ENCODE measurements at places on chromosomes 3 and 15. TPM values are rescaled to one million over a fixed set of nuclear protein-coding genes. Genes with fewer than 3 reads are reported as not detected.

FBXO40 gene
- not detected for total RNA-seq

MNS1 gene
- total RNA-seq, result 0.19 TPM

IL16 gene
- 43.5 TPM for total RNA-seq

AHSG gene
- 0.84 TPM for total RNA-seq

DNAH12 gene
- total RNA-seq, result not detected

RYK gene
- 38.1 TPM for total RNA-seq

ZIC4 gene
- not detected for total RNA-seq

ATP2B2 gene
- not detected for total RNA-seq

ACTC1 gene
- not detected for total RNA-seq

LYZL4 gene
- total RNA-seq, result not detected

SORD gene
- total RNA-seq, result 42.7 TPM

SLC25A20 gene
- total RNA-seq, result 13.9 TPM

BRK1 gene
- 96.6 TPM for total RNA-seq

GABRA5 gene
- not detected for total RNA-seq

UPK1B gene
- not detected for total RNA-seq

GOLGA8S gene
- total RNA-seq, result not detected

ITGA11 gene
- 0.05 TPM for total RNA-seq

GALNT15 gene
- not detected for total RNA-seq

CKMT1B gene
- total RNA-seq, result not detected

DUOX1 gene
- total RNA-seq, result 0.13 TPM

CD200R1 gene
- total RNA-seq, result 1.2 TPM

TMPRSS7 gene
- total RNA-seq, result not detected

PLSCR5 gene
- not detected for total RNA-seq

C3orf70 gene
- not detected for total RNA-seq

SLC6A1 gene
- not detected for total RNA-seq

CCDC14 gene
- 22.6 TPM for total RNA-seq

Data from activated T-cell treated with anti-CD3 and anti-CD28 coated beads, Interleukin-2, amount 50 U/mL, for 4 hours (primary cell).